ENCODE measurements at places on chromosomes 12 and 14. TPM values are rescaled to one million over a fixed set of nuclear protein-coding genes. Genes with fewer than 3 reads are reported as not detected.

Gene PDZRN4
- 7.1 TPM for polyA plus RNA-seq

Gene CLEC2B
- polyA plus RNA-seq: 4.1 TPM

Gene SYT1
- polyA plus RNA-seq: 29.8 TPM

Gene LBHD2
- not detected for polyA plus RNA-seq

Gene TBC1D30
- 1.3 TPM for polyA plus RNA-seq

Gene P3H3
- polyA plus RNA-seq: 27.5 TPM

Gene PLEKHG7
- polyA plus RNA-seq: 0.50 TPM

Gene GYS2
- 0.10 TPM for polyA plus RNA-seq

Gene RTL1
- polyA plus RNA-seq: 0.06 TPM

Gene SERPINA5
- 2.9 TPM for polyA plus RNA-seq

Gene RTN1
- polyA plus RNA-seq: 6.5 TPM

Gene C12orf50
- polyA plus RNA-seq: 0.17 TPM

Gene RDH11
- 104 TPM for polyA plus RNA-seq

Gene DLGAP5
- polyA plus RNA-seq: 35.3 TPM

Gene C12orf54
- not detected for polyA plus RNA-seq

Gene ADCK1
- polyA plus RNA-seq: 12.5 TPM

Gene CLEC1A
- 4.7 TPM for polyA plus RNA-seq

Gene RIPK3
- polyA plus RNA-seq: 4.3 TPM

Gene UNG
- polyA plus RNA-seq: 64.4 TPM

Gene SMCO2
- polyA plus RNA-seq: 0.45 TPM

Gene LRP1-AS
- not detected for polyA plus RNA-seq

Gene KRT6C
- not detected for polyA plus RNA-seq

Gene TSPAN8
- 2.9 TPM for polyA plus RNA-seq

Gene NINJ2
- polyA plus RNA-seq: 4.6 TPM

Gene LYZ
- polyA plus RNA-seq: 19.9 TPM

Gene PLEKHD1
- 3.4 TPM for polyA plus RNA-seq

Gene G2E3
- polyA plus RNA-seq: 27.9 TPM

Gene RBP5
- 54.5 TPM for polyA plus RNA-seq

Gene IKBIP
- polyA plus RNA-seq: 23.1 TPM

Gene FRS2
- polyA plus RNA-seq: 42.7 TPM

Gene CLEC4D
- 0.50 TPM for polyA plus RNA-seq

Gene KCNC2
- 0.57 TPM for polyA plus RNA-seq

Gene C12orf75
- polyA plus RNA-seq: 71.7 TPM

Gene HNF1A
- 8.9 TPM for polyA plus RNA-seq

Gene SAMD4A
- polyA plus RNA-seq: 9.4 TPM

Gene ETFBKMT
- 6.4 TPM for polyA plus RNA-seq

Gene RERG
- polyA plus RNA-seq: 32.8 TPM

Gene B4GALNT1
- 6.1 TPM for polyA plus RNA-seq

Gene CAPS2
- polyA plus RNA-seq: 8.0 TPM

Gene PPP4R4
- polyA plus RNA-seq: 0.29 TPM

Gene GCH1
- 9.6 TPM for polyA plus RNA-seq

Gene AMHR2
- 0.16 TPM for polyA plus RNA-seq

Measured in left renal pelvis (tissue), 4 donors.